ENCODE measurements at places on chromosomes 12 and 14.
A peak's percentile ranks its signal among the peaks of the same experiment; 100 is the strongest.

GRCh38 chr12:80702889-80703805 lies 4.3 kb upstream of the MYF6 start:
- no peak for DNase-seq

GRCh38 chr14:77046721-77047120 lies 18.2 kb upstream of the IRF2BPL start:
- no peak for DNase-seq

- DNase-seq: peak; percentile 35
Measured at GRCh38 chr12:64826234-64826633, 1.8 kb downstream of the TBC1D30 start.

DNA sequence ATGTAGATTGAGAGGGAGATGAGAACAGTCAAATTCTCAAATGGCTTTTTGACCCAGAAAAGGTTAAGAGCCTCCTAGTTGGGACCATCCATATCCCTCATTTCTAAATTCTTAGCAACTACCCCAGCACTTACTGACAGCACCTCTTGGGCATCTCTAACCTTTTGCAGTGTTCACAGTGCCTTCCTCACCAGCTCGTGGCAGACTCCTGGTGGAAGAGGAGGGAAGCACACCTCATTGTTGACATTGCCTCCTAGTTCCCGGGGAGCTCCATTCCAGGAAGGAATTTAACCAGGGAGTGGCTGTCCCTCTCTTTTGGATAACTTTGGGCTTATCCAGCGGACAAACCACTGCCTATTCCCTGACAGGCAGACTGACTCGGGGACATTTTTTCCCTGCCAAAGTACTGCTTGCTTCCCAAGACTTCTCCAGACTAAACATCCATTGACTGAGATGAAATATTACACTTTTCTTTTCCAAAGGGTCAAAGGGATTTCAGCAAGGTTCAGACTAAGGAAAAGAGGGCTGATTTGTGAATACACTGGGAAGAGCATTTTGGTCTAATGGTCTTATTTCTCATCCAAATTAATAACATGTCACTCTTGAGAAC lies 9.0 kb upstream of the OR6J1 start:
- DNase-seq: no peak

DNA sequence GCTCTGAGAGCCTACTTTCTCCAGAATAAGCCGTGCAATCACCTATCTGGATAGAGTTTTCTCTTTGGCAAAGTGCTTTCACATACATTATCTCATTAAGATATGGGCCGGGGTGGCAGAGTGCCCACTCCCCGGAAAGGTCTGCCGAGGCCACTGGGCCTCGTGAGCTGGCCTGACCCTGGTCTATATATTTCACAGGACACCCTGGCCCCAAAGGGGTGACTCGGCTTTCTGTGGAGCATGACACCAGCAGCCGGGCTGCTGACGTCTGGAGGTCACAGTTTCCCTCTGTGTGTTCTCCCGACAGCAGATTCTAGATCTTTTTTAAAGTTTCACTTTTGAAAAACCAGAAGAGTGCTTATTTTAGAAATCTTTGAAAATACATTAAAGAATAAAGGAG lies 27.9 kb upstream of the ATP2A2 start:
- peak; percentile 6 for DNase-seq

DNA sequence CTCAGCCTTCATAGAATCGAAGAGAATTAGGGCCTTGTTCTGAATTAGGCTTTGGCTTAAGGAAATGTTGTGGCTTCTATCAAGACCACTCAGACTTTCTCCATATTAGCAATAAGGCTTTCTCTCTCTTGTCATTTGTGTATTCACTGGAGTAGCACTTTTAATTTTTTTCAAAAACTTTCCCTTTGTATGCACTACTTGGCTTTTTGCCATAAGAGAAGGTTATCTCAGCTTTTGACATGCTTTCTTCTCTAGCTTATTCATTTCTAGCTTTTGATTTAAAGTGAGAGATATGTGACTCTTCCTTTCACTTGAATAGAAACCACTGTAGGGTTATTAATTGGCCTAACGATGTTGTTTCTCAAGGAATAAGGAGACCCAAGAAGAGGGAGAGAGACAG lies 244.2 kb downstream of the GPHN start:
- no peak for DNase-seq

DNA sequence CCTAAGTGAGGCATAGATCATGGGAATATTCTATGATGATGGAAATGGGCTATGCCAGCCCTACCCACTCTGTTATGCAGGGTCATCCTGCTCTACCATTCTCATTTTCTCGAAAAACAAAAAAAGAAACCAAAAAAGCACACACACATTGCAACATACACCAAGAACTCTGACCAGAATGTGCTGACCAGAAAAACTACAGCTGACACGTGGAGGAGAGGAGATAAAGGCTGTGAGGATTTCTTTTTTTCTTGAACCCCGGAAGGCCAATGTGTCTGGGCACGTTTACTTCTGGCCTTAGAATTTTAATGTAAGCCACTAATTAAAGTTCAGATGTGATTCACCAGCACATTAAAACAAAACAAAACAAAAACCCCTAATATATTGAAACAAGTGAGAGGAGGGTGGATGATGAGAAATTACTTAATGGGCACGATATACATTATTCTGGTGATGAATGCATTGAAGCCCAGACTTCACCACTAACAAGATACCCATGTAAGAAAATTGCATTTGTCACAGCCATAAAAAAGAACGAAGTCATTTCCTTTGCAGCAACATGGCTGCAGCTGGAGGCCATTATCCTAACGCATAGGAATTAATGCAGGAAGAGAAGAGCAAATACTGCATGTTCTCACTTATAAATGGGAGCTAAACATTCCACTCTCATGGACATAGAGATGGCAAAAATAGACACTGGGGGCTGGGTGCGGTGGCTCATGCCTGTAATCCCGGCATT lies 66.3 kb upstream of the PLEKHG3 start:
- DNase-seq: no peak

GRCh38 chr12:11877869-11878780 lies 192.6 kb upstream of the BCL2L14 start:
- no peak for DNase-seq

- no peak for DNase-seq
Measured at GRCh38 chr14:98370352-98370751, 901.6 kb downstream of the BCL11B start.

DNA sequence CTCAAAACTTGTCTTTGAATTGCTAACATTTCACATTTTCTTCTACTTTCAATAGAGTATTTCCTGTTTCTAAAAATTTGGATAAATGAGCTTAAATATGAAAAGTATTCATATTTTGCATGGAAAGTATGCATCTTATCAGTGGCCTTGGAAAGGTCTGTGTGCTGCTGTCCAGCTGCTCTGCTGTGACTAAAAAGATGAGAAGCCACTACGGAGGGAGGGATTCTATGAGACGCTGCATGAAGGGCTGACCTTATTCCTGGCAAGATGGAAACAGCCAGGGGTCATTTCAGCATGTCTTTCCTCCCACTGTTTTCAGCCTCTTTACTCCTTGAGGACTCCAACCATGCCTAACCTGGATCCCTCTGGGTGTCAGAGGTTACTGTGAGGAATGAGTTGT lies 13.0 kb downstream of the PIWIL1 start:
- DNase-seq: no peak

DNA sequence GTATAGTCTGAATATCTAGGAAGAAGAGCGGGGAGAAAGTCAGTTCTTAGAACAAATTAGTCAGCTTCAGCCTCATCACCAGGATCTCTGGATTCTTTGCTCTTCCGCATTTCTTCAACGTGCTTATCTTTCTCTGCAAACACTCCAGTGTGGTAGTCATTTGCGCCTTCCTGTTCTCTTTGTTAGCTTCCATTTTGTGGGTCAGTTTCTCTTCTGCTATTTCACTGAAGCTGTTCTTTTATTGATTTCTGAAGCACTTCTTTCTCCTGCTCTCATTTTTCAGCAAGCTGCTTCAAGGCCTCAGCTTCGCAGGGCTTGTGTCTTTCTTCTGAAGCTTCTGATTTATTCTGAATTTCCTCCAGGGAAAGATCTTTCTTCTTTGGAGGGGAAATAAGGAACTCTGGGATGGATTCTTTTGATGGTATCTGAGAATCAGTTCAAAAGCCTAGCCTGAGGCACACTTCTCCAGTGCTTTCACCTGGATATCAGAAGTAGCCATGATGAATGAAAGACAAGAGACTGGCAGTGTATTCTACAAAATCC lies 13.5 kb downstream of the AMN1 start:
- DNase-seq: no peak

DNA sequence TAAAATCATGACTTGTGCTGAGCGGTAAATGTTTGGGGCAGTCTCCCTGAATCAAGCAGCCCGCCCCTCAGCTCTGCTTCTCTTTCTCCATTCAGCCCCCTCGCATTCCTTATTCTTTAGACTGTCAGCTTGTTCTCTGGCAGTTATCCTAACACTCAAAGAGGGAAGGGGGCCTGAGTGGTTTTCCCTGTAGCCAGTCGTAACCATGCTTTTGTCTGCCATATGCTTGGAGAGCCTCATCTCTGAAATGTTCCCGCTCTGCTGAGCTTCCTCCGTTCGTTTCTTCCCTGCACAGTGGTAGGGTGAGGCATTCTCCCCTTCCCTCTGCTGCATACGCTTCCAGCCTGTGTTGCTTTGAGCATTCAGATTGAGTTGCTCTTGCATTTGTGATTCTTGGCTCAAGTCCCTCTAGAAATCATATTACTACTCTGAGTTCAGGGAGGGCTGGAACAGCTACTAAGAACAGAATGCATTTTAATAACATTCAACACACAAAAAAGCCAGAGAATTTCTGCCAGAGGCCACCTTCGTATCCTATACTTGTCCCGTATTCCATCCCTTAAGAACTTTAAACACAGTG lies 119.7 kb downstream of the FBXL14 start:
- DNase-seq: no peak

DNA sequence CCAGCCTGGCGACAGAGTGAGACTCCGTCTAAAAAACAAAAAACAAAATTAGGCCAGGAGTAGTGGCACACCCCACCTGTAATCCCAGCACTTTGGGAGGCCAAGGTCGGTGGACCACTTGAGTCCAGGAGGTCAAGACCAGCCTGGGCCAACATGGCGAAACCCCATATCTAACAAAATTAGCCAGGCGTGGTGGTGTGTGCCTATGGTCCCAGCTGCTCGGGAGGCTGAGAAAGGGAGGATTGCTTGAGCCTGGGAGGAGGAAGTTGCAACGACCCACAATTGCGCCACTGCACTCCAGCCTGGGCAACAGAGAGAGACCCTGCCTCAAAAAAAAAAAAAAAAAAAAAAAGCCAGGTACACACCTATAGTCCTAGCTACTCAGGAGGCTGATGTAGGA lies 37.0 kb downstream of the KDM2B start:
- DNase-seq: no peak

- DNase-seq: no peak
Measured at GRCh38 chr14:76870166-76870565, 44.0 kb downstream of the LRRC74A start.

DNA sequence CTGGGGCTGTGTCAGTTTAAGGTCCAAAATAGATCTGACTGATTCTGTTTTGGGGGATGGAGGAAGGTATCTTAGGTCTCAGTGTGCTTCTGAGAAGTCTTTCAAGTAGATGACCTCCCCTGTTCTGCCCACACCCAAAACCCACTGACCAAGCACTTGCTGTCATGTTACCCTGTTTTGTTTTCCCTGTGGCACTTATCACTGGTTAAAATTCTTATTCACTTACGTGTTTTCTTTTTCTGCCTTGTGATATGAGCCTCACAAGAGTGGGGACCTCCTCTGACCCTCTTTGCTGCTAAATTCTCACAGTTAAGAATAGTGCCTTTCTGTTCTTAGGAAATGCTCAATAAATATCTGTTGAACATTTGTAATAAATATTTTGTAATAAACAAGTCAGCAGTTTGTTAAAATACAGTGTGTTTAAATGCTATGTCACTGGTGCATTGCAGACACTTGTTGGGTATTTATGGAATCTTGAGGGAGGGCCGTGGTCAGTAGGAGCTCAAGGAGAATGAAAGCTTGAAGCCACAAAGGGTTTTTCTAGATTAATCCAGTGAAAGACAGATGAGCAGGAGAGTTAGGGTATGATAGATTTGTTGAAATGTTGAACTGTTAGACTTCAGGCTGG lies 20.9 kb downstream of the PLEKHA5 start:
- DNase-seq: no peak

- no peak for DNase-seq
Measured at GRCh38 chr12:14769466-14769968, 33.8 kb downstream of the WBP11 start.

GRCh38 chr12:65673156-65673690 lies 151.1 kb upstream of the HMGA2 start:
- no peak for DNase-seq

- no peak for DNase-seq
Measured at GRCh38 chr14:102544747-102545460, 35.3 kb upstream of the ANKRD9 start.

GRCh38 chr12:75488553-75488952 lies 8.0 kb downstream of the GLIPR1 start:
- no peak for DNase-seq

GRCh38 chr14:68843471-68844209 lies 50.8 kb upstream of the ZFP36L1 start:
- peak; percentile 12 for DNase-seq

DNA sequence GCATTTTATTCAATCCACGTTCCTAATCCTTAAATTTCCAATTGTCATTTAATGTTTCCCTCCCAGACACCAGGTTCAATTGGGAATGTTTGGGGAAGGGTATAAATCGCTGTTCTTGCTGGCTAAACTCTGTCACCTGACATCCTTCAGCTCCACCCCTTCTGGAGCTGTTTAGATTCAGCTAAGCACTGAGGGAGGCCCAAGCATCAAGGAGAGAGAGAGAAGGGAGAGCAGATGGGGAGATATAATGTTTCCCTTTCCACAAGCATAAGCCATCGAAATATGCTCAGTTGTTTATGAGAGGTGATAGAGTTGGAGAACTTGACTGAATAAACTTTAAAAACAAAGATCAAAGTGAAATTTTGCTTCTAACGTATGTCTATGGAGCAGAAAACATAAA lies 1.8 kb downstream of the ABCC9 start:
- no peak for DNase-seq

DNA sequence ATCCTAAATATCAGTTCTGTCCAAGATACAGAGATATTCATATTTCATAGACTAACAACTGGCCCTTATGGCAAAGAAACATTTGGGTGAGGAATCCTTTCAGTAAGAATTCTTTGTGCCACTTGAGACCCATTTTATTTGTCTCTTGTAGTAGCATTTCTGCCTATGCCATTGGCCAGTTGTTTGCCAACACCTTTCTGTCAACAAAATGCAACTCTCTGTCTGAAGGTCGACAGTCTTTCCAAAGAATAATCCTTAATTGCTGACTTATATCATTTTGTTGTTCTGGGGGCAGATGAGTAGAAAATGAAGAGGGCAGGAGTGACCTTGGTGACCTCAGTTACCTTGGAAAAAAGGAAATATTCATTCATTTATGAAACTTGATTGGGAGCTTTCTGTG lies 10.9 kb downstream of the IFT43 start:
- DNase-seq: no peak

GRCh38 chr12:110134691-110135411 lies 10.7 kb downstream of the IFT81 start:
- no peak for DNase-seq

All from C1 segment of cervical spinal cord (tissue), 14 donors.